NT2/D1 (cell line): ENCODE measurements at places on chromosomes 5 and 9.

- DNase-seq = no peak
Observed at GRCh38 chr5:128681096-128681495, 143.1 kb upstream of the FBN2 start.

- no peak for DNase-seq
Observed at GRCh38 chr9:107312376-107313050, 29.4 kb downstream of the RAD23B start.

DNA sequence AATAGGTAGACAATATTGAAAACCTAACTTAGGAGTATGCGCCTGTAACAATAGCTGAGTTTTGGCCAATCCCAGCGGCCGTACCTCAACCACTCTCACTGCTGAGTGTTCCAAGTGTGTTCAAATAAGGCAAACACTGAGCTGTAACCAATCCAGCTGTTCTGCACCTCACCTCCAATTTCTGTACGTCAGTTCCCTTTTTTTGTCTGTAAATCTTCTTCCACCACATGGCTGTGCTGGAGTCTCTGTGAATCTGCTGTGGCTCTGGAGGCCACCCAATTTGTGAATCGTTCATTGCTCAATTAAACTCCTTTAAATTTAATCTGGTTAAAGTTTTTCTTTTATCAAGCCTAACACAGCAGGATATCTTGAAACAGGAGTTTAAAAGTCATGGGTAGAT, 116.3 kb downstream of the SLC28A3 start:
- no peak for DNase-seq

DNA sequence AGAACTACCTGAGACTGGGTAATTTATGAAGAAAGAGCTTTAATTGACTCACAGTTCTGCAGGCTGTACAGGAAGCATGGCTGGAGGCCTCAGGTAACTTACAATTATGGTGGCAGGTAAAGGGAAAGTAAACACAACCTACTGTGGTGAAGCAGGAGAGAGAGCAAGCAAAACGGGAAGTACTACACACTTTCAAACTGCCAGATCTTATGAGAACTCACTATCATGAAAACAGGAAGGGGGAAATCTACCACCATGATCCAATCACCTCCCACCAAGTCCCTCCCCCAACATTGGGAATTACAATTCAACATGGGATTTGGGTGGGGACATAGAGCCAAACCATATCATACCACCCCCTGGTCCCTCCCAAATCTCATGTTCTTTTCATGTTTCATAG, 58.7 kb upstream of the GPR151 start:
- DNase-seq = no peak

DNA sequence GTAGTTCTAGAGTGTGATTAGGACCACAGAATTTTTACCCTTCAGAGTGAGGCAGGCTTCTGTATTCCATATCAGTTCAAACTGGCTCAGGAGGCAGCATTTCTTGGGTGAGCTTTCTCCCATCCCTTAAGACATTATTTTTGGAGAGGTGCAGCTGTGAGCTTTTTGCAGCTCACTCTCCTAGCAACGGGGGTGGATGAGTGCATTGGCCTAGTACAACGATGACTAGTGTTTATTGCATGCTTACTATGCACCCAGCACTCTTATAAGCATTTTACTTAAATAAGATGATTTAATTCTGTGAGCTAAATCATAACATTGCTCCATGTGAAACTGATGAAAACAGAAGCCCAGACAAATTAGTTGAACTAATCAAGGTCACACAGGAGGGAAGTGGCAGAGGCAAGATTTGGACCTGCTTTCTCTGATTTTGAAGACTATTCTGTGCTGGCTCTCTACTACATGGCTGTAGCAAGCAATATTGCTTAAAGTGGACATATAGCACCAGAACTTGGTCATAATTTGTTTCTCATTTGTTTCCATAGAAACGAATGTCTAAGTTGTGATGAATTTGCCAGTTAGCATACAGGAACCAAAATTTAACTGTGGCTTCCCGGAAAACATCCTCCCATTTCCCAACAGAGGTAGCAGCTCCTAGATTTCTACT, 372.1 kb upstream of the RIOK2 start:
- no peak for DNase-seq

DNA sequence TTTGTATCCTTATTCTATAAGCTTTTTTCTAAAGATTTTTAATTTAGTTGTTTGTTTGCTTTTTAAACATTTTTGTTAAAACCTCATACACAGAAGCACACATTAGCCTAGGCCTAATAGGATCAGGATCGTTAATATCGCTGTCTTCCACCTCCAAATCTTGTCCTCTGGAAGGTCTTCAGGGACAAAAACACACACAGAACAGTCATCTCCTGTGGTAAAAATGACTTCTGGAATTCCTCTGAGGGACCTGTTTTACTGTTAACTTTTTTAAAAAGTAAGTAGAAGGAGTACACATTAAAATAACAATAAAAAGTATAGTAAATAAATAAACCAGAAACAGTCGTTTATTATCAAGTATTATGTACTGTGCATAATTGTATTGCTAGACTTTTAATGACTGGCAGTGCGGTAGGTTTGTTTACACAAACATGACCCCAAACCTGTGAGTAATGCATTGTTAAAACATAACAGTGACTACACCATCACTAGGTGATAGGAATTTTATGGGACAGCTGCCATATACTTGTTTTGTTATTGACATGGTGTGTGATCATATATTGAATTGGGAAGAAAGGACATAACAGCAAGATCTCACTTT, 109.6 kb downstream of the ZCCHC7 start:
- no peak for DNase-seq

GRCh38 chr9:116656501-116656971, 30.6 kb upstream of the TRIM32 start:
- no peak for DNase-seq

- no peak for DNase-seq
Observed at GRCh38 chr9:89887286-89887685, 282.5 kb downstream of the GADD45G start.

DNA sequence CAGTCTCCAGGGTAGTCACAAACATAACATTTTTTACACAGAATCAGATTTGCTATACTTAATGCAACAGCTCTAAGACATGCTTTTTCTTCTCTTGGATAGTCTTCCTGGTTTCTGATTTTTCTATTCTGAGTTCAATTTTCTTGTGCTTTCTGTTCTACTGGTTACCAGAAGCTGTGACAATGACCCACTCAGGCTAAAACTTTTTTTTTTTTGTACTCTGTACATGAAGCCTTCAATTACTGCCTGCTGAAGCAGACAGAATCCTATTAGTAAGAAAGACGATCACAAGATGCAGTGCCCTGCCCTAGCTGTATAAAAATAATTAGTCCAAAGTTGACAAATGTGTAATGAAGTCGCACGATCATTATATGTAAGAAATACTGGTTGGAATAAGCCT, 231.1 kb upstream of the TBCA start:
- DNase-seq = no peak

DNA sequence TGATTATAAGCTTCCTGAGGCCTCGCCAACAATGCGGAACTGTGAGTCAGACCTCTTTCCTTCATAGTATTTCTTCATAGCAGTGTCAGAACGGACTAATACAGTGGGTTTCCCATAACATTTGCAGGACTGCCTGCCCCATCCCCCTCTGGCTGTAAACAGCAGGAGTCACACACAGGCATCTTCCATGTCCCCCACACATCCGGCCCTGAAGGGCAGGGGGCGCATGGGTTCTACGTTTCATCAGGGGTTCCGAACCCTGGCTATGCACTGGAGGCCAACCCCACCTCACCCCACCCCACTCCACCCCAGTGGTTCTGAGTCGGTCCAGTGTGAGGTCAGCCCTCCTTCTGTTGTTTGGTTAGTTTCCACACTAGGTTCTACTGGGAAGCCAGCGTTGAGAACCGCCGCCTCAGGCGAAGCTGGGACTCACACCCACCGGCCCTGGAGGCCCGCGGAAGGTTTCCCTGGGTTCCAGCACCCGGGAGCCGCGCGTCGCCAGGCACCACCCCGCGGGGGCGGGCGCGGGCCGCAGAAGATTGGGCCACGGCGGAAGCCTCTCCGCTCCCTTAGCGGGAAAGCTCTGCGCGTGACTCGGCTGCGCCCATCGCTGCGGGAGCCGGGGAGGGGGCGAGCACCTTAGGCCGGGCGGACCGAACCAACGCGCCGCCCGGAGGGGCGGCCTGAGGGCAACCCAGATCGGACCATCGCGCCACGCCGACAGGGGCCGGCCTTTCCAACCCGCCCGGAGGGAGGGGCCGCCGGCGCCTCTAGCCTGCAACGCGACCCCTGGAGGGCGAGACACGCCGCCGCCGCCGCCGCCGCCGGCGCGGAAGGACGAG, at the start of gene RUSC2:
Gene RUSC2, plus strand, starts transcription at position 799 of the 842 bp plus-strand sequence. CDS start 56,411 bp downstream, outside the sequence.
- DNase-seq = peak; percentile 81

DNA sequence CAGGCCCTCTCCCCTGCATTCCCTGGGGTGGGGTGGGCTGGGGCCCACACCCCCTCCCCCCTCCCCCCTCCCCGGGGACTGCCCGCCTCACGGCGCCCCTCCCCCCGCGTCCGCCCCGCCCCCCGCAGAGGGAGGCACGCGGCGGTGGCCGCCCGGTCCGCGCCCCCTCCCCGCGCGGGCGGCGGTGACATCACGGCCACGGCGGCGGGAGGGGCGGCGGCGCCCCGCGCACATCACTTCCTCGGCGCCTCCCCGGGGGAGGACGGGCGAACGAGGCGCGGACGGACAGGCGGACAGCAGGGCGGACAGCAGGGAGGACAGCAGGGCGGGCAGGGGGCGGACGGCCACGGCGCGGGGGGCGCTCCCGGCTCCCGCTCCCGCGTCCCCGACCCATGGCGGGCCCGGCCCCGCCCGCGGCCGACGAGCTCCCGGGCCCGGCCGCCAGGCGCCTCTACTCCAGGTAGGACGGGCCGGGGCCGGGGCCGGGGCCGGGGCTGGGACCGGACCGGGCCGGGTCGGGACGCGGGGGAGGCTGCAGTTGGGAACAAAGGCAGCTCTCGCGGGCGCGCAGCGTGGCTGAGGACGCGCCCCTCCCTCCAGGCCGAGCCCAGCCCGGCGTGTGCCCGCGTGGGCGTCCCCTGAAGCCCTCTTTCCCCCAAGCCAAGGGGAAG, at the start of gene GPSM1:
Gene GPSM1, plus strand, starts transcription at position 236 of the 671 bp plus-strand sequence. Its CDS starts 157 bp downstream, at position 393.
- DNase-seq = no peak

- DNase-seq = no peak
Observed at GRCh38 chr5:170248172-170248930, 15.6 kb downstream of the C5orf58 start.

- DNase-seq = no peak
Observed at GRCh38 chr5:34686762-34687268, 30.7 kb downstream of the RAI14 start.

GRCh38 chr5:158995694-158996173, 104.0 kb downstream of the EBF1 start:
- DNase-seq = no peak

DNA sequence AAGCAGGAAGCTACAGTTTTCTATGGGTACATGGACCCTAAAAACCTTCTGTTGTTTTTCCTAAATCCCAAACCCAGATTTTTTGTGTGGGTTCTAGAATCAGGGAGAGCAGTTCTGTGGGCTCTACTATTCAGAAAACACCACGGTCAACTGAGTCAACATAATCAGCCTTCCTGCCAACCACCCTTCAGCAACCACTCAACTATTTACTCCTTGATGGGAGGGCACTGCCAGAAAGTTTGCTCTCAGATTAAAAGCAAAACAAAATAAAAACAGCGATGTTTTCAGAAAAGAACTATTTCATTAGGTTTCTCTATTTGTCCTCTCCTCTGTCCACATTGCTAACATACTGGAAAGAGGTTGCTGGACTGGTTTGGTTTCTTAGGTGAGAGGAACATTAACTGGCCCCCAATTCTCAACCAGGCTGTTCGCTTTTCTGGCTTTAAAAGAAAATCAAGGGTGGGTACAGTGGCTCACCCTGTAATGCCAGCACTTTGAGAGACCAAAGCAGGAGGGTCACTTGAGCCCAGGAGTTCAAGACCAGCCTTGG, 72.3 kb downstream of the GCNT1 start:
- no peak for DNase-seq

DNA sequence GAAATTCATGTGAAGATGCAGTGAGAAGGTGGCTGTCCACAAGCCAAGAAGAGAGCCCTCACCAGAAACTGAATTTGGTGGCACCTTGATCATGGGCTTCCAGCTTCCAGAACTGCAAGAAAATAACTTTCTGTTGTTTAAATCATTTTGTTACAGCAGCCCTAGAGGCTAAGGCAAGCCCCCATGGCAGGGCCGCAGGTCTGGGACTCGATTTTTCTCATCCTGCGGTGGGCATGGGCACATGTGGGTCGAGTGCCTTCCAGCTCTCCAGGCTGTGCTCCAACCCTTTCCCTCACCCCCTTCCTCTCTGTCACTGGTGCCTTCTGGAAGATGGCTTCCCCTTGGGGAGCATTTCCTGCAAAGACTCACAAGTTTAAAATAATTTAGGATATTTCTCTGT, 40.7 kb downstream of the AHRR start:
- DNase-seq = no peak

GRCh38 chr5:56876327-56876726, 33.1 kb upstream of the SETD9 start:
- DNase-seq = no peak

- no peak for DNase-seq
Observed at GRCh38 chr9:3473405-3473804, 52.4 kb downstream of the RFX3 start.

DNA sequence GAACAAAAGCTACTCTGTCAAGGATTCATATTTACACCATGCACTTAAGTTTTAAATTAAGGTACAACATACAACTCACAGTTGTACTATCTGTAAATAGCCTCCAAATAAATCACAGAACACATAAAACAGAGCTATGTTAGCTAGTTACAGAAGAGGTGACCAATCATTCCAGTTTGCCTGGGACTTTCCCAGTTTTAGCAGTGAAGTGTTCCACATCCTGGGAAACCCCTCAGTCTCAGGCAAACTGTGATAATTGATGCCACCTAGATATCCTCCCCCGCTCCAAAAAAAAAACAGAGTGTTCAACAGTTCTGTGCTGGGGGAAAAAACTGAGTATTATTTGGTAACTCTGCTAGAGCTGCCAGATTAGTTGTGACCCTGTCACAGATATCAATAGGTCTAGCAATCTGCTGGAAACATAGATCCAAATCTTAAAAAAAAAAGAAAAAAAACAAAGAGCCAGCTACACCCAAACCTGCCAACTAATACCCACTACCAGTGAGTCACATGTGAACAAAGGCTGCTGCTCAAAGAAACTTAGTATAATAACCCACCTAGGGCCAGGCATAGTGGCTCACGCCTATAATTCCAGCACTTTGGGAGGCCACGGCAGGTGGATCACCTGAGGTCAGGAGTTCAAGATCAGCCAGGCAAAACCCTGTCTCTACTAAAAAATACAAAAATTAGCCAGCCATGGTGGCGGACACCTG, 5.7 kb downstream of the TBCA start:
- DNase-seq = no peak

DNA sequence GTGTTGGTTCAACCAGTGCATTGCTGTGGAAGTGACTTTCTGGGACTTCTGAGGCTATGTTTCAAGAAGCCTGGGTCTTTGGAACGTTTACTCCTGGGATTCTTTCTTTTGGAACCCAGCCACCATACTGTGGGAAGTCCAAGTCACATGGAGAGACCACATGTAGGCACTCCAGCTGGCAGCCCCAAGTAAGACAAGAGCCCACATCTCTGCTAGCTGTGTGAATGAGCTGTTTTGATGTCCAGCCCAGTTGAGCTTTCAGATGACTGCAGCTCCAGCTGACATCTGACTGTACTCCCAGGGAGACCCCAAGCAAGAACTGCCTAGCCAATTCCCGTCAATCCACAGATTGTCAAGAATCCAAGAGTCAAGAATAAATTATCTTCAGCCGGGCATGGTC, 60.1 kb upstream of the SPATA31D4 start:
- no peak for DNase-seq

GRCh38 chr5:170551076-170551475, 47.3 kb downstream of the KCNIP1 start:
- DNase-seq = no peak
